ENCODE measurements at places on chromosomes 6 and 20.

- DNase-seq: no peak
Measured at GRCh38 chr6:13428583-13429405, 58.6 kb downstream of the GFOD1 start.

- DNase-seq: no peak
Measured at GRCh38 chr6:56534680-56535419, 107.8 kb downstream of the DST start.

- peak; percentile 77 for DNase-seq
Measured at GRCh38 chr6:158081657-158081935, 86.5 kb downstream of the SERAC1 start.

- no peak for DNase-seq
Measured at GRCh38 chr6:118260833-118261232, 287.3 kb upstream of the PLN start.

DNA sequence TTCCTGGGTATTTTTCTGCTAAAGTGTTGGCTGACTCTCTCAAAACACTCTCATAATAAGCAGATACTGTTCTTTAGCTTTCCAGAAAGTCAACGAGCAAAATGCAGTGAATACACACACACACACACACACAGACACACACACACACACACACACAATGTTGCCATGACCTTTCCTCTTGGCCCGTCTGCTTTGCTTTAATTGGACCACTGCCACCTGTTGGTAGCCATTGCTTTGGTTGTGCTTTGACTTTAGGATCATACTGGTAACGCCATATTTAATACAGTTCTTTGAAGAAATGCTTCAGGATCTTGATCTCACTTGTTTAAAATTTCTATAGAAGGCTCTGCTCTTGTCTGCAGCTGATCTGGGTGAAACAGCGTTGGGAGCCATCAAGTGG lies 4.4 kb downstream of the FIG4 start:
- DNase-seq: no peak

DNA sequence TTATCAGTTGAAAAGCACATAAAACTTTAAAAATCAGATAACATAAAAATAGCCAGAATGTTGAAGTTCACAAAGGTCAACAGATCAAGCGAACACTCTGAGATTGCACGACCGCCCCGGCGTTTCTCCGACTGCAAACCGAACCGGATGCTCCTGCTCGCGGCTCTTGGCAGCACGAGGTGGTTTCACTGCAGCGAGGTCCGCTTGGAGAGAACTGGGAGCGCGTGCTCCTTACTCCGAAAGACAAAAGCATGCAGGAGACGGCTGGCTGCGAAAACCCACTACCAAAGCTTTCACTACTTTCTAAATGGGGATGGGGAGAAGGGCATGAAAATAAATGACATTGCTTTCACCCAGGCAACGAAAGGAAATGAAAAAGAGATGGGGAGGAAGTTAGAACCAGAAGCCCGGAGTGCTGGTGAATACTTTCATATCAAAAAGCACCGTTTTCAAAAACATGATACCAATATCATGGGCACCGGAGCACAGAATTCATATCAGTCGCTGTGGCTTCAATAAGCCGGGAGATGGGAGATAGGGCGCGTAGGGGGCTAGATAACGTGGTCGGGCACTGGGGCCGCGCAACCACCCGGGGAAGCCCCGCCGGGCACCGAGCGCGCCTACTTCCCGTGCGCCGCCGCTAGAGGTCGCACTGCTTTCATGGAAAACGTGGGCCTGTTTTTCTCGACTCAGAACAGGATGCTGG lies 8.3 kb upstream of the ANKRD60 start:
- peak; percentile 83 for DNase-seq

DNA sequence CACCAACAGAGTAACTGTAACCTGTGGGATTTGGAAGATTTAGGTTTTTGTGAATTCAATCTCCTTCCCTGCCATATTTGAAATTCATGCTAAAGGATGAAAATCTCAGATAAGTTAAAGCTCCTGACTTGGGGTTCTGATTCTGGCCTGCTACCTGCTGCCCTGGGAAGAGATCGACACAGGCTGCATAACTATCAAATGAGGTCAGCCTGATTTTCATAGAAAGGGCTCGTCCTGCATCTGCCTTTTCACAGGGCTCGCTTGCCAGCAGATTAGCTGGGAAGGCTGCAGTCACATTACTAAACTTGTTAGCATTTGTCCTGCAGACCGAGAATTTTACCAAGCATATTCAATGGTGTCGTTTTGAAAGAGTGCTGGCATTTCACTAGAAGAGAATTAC lies 14.6 kb downstream of the GCLC start:
- no peak for DNase-seq

- DNase-seq: no peak
Measured at GRCh38 chr20:48146877-48147276, 361.6 kb upstream of the SULF2 start.

DNA sequence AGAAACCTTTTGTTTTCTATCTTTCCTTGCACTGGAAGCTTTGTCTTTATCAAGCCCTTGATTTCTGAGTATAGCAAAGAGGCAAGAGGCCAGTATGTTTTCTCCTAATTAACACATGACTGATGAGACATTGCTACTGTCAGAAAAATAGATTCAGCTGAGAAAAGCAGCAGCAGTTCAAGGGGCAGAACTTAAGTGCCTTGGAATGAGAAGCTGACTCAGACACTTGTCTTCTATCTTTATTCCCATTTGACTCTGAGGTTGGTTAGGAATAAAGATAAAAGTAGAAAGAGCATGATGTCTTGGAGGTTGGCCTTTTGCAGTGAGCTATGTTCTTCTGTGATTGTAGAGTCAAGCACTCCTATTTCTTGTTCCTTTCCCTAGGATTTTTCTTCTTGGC lies 79.1 kb upstream of the MAN1A1 start:
- DNase-seq: no peak

- no peak for DNase-seq
Measured at GRCh38 chr6:17536586-17536985, 63.5 kb upstream of the FAM8A1 start.

GRCh38 chr6:163281634-163282033 lies 132.9 kb upstream of the QKI start:
- no peak for DNase-seq

- no peak for DNase-seq
Measured at GRCh38 chr20:31572042-31572700, 32.9 kb upstream of the ID1 start.

- DNase-seq: no peak
Measured at GRCh38 chr20:15937179-15937578, 636.1 kb downstream of the KIF16B start.

DNA sequence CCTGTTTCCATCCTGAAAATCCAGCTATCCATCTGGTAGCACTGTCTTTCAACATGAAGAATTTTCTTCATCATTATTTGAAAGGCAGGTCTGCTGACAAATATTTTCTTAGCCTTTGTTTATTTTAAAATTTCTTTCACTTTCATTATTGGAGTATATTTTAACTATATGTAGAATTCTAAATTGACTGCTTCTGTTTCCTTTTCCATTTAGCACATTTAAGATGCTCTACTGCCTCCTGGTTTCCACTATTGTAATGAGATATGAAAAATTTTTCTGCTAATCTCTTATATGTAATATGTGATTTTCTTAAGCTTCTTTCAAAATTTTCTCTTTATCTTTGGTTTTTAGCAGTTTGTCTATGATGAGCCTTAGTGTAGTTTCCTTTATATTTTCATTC lies 97.3 kb downstream of the TBC1D32 start:
- DNase-seq: no peak

DNA sequence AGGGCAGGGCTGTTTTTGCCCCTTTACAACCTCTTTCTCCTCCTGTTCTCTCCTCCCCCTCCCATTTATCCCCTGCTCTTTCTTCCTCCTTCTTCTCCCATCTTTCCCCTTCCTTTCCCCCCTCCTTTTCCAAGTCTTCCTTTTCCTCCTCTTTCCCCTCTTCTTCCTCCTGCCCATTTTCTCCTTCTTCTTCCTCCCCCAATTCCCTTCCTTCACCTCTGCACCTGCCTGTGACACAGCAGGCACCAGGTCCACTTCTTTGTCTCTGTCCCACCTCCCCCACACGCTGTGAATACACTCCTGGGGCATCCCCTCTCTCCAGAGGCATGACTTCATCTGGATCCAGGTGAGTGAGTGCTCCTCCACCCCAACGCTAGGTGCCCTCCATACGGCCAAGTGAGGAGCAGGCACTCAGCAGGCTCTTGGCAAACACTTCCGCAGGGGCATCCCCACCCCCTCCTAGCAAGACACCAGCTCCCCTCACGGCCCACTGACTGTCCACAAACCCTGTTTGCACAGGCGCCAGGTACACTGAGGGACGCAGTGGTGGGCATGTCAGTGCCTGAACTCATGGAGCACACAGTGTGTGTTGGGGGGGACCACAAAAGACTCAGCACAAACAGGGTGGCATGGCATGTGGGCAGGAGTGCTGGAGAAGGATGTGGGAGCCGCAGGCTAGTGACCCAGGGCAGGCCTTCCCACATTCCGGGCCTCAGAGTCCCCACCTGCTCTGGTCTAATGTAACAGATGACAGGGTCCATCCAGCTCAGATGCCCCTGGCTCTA lies 10.7 kb upstream of the TLDC2 start:
- DNase-seq: no peak

- no peak for DNase-seq
Measured at GRCh38 chr20:20856306-20856705, 143.9 kb upstream of the RALGAPA2 start.

- no peak for DNase-seq
Measured at GRCh38 chr6:161033667-161034066, 42.1 kb downstream of the MAP3K4 start.

DNA sequence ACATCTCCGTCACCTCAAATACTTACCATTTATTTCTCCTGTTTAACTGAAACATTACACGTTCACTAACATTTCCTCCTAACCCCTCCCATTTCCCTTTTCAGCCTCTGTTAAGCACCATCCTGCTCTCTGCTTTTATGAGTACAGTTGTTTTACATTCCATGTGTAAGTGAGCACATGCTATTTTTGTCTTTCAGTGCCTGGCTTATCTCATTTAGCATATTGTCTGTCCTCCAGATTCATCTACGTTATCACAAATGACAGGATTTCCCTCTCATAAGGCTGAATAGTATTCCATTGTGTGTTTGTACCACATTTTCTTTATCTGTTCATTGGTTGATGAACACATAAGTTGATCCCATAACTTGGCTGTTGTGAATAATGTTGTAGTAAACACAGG lies 22.7 kb downstream of the TAF11 start:
- no peak for DNase-seq

GRCh38 chr6:14472986-14473337 lies 355.4 kb downstream of the CD83 start:
- no peak for DNase-seq

- DNase-seq: no peak
Measured at GRCh38 chr6:36755435-36756348, 58.1 kb downstream of the RAB44 start.

DNA sequence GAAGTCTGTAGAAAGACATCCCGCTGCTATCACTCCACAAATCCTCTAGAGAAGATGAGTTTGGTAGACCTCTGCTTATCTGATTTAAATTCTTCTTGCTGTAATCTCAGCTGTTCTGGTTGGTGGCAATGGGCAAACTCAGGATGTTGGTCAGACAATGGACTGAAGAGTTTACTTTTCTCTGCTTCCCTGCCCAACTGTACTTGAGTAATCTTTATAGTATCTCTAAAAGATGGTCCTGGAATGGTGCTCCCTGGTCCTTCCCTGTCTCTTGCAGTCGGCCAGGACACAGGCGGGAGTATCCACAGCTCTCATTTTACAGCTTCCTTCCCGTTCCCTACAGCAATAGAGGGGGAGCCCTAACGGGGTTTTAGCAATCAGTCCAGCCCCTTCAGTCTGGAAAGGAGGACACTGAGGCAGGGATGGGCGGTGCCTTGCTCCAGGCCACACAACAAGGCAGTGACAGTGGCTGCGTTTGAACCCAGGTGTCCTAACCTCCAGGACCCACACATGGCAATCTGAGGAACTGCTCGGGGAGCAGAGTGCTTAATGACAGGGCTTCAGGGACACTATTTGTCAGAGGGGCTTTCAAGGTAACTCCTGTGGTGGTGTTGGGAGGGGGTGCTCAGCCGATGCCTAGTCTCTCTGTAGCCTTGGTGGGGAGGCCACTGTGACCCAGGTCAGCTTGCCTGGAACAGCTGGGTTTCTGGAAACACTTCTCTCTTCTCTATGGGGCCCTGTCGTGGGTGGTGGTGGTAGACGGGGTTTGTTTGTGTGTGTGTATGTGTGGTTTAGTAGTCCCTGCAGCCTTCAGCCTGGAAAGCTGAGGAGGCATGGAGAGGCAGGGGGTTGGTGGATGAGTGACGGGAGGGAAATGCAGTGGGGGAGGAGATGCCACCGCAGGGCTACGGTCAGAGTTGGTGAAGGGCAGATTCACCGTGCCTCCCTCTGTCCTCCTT lies 9.5 kb upstream of the VEGFA start:
- peak; percentile 16 for DNase-seq

GRCh38 chr6:35581633-35582032 lies 68.9 kb upstream of the TULP1 start:
- DNase-seq: no peak

GRCh38 chr6:116405652-116406356 lies 35.1 kb downstream of the DSE start:
- DNase-seq: no peak
